ENCODE measurements at places on chromosomes 13 and 19.

GRCh38 chr13:97328222-97328790 lies 105.7 kb upstream of the RAP2A start:
- no peak for DNase-seq

DNA sequence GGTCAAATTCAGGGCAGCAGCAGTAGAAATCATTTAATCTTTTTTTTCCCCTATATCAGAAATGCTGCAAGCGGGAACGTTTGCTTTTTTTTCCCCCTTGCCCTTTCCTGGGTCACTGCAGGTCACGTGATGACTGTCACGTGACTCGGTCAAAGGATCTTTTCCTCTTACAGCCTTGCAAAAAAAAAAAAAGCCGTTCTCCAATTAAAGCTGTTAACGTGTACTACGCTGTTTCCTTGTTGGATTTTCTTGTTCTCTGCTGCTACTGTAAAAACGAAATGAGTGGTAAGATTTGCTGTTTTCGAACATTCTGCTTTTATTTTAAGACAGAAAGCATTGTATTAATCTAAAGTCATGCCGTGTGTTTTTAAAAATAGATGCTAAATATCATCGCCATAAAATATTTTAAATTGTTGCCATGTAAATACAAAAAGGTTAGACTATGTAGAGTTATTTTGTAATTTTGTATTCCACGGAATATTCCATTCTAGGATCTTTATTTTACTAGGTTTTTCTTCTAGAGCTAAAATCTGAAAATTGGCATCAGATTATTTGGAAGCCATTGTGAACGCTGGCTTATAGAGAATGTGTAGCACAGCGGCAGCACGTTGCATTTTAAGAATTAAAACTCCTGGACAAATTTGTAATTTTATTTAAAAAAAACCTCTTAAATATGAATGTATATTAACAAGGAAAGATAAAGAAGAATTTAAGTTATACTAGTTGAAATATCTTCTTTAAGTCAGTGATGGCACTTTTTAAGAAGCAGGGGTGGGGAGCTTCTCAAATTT lies 109.8 kb upstream of the MLNR start:
- DNase-seq, result peak; percentile 73

DNA sequence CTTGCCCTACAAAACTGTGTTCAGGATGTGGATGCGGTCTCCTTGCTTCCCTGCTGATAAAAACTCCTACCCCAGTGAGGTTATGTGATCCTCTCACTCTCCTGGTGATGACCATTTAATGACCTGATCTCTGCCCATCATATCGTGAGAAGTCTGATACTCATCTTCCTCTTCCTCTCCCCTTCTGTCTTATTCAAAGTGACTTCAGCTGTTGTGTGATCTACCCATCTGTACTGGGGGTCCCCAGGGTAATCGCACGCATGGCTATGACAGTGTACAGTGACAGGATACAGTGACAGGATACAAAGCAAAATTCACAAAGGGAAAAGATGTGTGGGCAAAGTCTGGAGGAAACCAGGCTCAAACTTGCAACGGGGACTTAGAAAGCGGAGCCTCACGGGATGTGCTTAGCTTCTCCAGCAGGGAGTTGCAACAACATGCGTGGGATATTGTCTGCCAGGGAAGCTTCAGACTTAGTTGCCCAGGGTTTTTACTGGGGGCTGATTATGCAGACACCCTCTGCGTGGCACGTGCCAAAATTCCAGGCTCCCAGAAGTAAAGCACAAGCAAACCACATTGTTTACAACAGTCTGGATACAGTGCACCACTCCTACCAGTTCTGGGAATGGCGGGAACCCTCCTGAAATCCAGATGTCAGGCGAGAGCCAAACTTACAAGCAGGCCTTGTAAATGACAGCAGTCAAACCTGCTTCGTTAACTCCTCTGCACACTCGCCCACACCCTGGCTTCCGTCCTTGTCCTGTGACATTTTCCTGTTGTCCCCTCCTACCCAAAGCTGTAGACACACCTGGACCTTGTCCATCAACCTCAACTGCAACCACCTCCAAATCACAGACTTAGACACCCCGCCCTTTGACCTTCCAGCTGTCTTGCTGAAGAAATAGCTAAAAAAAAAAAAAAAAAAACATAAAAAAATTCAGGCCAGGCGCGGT lies 18.0 kb upstream of the GARRE1 start:
- DNase-seq, result no peak

DNA sequence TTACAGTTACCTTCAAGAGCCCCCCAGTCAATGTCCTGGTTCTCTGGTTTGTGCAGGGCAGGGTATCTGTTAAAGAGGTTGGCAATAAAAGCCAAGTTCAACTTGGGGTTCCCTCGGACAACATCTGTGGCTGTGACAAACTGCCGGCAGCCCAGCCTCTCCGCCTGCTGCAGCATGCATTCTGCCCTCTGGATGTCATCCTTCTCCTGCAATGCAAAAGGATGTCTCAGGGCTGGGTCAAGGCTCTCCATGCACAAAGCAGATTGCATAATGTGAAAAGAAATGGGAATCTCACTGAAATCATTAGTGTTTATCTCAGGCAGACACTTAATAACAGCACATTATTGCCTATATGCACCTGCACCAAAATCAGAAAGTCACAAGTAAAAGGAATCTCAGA lies 35.1 kb downstream of the LCP1 start:
- no peak for DNase-seq

DNA sequence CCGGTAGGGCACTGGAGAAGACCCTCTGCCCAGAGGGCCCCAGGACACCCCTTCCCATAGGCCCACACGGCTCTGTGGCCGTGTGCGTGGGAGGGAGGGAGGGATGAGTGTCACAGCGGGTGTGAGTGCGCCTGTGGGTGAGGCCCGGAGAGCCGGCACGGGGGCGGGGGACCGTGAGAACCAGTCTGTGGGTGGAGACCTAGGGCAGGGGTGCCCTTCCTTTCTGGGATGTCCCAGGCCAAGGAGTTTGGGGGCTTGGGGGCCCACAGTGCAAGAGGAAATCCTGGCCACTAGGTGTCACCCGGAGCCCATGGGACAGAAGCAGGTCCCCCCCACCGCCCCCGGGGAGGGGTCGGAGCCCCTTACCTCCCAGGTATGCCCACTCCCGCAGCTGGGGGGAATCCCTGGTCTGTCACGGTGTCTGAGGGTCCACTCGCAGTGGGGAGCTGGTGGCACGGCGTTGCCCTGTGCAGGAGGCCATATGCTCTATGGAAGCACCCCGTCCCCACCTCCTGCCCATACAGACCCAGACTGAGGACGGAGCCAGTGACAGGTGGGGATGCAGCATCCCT lies 16.0 kb upstream of the SLC7A10 start:
- DNase-seq, result peak; percentile 21

DNA sequence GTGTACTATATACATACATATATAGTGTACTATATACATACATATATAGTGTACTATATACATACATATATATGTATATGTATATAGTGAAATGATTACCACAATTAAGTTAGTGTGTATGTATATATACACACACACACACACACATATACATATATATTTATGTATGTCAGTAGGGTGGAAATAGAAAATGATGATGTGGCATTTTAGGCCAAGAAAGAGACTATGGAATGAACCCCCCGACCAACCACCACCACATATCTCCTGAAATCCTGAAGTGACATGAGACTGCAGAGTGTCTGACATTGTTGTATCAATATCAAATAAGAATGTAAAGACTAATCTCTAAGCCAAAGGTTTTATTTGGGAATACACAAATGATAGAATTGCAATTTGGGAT lies 107.6 kb downstream of the RFC3 start:
- no peak for DNase-seq

GRCh38 chr13:26376430-26376829 lies 122.5 kb downstream of the CDK8 start:
- no peak for DNase-seq

GRCh38 chr19:4744451-4745174 lies 21.0 kb upstream of the DPP9 start:
- no peak for DNase-seq

GRCh38 chr19:46602392-46603194 lies 1.5 kb downstream of the CALM3 start:
- peak; percentile 26 for DNase-seq

DNA sequence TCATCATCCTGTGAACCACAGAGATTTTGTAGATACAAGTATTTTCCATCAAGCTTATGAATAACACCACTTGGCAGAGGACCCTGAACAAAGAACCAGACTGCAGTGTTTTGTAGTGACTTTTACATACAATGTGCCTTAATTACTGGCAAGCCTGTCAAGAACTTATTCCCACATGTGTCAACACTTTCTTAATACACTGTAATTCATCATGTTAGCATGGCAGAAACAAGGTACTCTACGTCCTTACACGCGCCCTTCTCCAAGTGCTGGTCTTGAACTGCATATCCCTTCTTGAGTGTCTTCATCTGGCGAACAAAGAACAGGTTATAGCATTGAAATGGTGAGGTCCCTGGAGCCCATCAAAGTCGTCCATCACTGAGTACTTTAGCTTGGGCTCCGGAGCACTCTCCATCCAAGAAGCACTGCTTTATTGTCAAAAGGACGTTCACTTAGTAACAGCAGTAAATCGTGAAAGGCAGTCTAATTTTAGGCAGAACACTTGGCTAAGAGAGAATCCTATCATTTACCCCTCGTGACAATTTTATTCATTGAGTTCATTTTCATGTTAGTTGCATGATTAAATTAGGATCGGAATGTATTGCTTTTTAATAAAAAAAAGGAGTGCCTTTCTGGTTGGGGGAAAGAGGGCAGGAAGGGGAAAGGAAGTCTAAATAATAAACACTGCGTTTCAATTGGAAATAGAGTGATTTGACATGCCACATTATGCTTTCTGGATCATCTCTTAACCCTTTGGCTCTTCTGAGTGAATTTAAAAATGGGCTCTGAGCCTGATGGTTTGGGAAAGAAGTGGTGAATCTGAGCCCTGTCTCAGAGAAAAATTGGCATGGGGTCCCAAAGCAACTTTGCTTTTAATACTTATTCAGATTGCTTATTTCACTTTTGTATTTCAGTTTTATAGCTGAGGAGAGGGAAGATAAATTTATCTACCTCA lies 376.1 kb downstream of the DLEU7 start:
- DNase-seq, result no peak

DNA sequence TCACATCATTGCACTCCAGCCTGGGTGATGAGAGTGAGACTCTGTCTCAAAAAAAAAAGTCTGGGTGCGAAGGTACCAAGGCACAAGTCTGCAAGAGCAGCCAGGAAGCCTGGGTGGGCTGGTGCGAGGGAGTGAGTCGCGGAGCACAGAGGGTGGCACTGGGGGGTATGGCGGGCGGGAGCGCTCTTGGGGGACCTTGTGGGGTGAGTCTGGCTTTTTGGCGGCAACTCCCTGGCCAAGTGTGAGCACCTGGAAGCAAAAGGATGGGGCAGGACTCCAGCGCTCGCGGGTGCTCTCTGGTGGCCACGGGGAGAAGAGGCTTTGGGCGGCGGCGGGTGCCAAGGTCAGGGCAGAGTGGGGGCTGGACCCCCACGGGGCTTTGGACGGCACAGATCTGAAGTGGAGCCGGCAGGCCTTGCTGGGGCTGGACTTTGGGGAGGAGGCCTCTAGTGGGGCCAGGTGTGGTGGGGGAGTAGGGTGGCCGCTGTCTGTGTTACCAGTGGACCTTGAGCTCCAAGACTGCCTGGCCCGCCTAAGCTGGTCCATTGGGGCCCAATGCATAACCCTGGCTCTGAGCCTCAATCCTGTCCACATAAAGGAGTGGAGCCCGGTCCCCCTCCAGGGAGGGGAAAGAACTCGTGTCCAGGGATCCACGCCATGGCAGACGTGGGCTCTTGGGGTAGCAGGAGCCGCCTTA lies 1.6 kb downstream of the P2RY11 start:
- DNase-seq, result peak; percentile 77

DNA sequence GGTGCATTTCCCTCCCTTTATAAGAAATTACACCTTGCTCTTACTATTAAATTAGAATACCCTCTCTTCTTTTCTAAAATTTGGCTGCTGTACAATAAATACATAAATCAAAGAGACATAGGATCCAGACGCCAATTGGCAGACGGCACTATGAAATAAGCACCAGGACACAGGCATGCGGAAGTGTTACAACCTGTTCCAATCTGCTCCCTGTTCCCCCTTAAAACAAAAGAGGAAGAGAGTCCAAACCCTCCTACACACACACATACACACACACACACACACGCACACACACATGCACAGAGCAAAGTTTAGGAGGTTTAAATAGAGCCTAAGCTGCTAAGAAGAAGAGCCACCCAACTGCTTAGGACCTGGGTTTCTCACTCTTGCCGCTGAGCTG lies 75.6 kb upstream of the ZNF507 start:
- DNase-seq, result no peak

DNA sequence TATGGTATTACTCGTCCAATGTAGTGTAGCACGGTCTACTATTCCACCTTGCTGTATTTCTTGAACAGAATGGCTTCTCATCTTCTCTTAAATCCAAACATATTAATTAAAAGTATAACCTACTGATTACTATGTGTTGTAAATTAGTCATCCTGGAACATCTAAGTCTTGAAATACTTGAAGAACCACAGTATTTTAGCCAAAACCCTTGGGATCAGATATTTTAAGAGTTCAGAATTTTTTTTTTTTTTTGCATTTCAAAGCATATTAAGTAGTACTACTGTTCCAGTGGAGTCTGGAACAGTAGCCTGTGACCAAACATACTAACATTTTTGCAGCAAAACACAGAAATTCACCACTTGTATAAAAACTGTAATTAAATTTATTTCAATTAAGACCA lies 30.1 kb downstream of the ZC3H13 start:
- no peak for DNase-seq

DNA sequence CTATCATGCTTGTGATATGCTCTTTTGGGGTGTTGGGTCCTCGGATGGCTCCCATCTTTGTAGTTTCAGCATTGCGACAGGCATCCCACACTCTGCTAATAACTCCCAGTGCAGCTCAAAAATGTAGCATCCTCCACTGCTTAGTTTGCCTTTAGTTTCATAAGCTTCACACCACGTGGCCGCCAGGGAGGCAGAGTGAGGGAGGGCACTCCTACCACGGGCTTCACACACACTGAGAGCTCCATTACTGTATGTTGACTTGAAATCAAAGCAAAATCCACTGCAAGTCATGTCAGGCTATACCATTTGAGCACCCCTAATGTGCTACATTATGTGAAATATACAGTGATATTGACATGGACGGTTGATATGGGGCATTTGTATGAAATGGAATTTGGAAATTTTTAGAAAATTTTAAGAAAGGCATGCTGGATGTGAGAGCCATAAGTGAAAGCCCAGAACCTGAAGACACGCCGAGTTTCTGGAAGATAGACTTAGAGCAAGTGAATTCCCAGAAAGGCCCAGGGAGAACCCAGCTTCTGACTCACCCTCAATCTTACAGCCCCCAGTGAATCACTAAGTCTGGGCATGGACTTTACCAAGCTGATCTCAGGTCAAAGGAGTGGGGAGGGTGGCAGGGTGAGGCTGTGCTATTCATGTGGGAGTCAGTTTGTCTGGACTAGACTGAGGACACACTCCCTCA lies 94.1 kb downstream of the HSPH1 start:
- DNase-seq, result no peak
